Brain (organoid and tissue), 16 donors: ENCODE measurements at places on chromosomes 16 and 17. TPM values are rescaled to one million over a fixed set of nuclear protein-coding genes. Genes with fewer than 3 reads are reported as not detected.

- no peak for DNase-seq
These were observed 46.3 kb downstream of the PRKCA start for GRCh38 chr17:66348584-66349165.

- no peak for DNase-seq
These were observed 555.0 kb upstream of the GOT2 start for GRCh38 chr16:59289151-59289550.

Gene GPR139
- polyA plus RNA-seq: 0.41 TPM

Gene IGFALS
- polyA plus RNA-seq: not detected

DNA sequence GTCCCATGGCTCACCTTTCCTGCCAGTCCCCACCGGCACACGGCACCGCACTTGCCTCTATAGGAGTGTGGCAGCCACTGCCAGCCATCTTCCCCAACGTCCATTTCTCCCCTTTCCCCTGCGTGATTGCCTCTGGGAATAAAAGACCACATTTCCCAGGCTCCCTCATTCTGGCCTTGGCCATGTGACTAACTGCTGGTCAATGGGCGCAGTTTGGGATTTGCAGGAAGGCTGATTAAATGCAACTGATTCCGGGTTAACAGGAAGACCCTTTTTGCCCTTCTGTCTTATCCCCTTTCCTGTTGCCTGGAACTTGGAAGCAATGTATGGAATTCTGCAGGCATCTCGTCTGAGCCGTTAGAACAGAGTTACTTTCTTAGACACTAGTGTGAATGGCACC, 3.0 kb downstream of the BTBD17 start:
- no peak for DNase-seq

GRCh38 chr17:58970609-58971450, 135.8 kb downstream of the TRIM37 start:
- peak; percentile 81 for DNase-seq

DNA sequence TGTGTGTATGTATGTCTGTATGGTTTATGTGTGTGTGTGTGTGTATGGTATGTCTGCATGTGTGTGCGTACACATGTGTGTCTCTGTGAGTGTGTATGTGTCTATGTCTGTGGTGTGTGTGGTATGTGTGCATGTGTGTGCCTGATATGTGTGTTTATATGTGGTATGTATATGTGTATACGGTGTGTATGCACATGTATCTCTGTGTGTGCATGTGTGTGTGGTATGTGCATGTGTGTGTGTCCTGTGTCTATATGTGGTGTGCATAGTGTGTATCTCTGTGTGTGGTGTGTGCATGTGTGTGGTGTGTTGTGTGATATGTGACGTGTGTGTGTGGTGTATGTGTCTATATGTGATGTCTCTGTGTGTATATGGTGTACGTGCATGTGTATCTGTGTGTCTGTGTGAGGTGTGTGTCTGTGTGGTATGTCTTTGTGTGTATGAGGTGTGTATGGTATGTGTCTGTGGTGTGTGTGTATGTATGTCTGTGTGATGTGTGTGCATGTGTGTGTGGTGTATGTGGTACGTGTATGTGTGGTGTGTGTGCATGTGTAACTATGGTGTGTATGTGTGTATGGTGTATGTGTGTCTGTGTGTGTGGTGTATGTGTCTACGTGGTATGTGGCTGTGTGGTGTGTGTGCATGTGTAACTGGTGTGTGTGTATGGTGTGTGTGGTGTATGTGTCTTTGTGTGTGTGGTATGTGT, 164.3 kb upstream of the PLCG2 start:
- DNase-seq: no peak

DNA sequence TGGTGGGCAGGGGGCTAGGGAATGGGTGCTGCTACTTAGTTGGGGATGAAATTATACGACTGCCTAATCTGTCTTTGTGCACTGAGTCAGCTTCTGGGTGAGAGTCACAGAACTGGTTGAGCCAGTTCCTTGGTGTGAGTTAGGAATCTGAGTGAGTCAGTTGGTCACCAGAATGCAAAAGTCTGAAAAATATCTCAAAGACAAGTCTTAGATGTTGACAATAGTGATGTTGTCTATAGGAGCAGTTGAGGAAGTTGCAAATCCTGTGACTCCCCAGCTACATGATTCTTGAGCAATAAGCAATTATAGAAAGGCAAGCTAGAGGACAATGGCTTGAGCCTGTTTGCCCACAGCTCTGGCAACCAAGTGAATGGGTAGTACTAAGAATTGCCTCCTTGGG, 399.2 kb downstream of the CNTNAP4 start:
- no peak for DNase-seq

- DNase-seq: no peak
These were observed 18.4 kb upstream of the STAC2 start for GRCh38 chr17:39244016-39244599.

Gene C1QTNF8
- polyA plus RNA-seq: not detected

DNA sequence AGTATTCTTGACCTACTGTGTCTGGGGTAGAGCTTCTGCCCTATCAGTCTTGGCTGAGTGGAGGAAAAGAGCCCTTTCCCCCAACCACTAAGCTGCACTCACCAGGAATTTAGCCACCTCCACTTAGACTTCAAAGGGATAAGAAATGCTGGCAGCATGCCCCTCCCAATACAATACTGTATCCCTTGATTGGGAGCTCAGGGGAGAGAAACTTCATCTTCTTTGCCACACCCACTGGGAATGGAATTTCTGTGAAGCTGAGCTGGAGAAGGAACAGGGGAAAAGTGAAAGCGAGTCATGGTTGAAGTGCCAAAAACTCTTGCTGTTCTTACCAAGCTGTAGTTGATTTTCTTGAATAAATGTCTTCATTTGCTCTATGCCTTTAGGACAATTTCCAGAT, 68.8 kb downstream of the CEP112 start:
- peak; percentile 7 for DNase-seq

DNA sequence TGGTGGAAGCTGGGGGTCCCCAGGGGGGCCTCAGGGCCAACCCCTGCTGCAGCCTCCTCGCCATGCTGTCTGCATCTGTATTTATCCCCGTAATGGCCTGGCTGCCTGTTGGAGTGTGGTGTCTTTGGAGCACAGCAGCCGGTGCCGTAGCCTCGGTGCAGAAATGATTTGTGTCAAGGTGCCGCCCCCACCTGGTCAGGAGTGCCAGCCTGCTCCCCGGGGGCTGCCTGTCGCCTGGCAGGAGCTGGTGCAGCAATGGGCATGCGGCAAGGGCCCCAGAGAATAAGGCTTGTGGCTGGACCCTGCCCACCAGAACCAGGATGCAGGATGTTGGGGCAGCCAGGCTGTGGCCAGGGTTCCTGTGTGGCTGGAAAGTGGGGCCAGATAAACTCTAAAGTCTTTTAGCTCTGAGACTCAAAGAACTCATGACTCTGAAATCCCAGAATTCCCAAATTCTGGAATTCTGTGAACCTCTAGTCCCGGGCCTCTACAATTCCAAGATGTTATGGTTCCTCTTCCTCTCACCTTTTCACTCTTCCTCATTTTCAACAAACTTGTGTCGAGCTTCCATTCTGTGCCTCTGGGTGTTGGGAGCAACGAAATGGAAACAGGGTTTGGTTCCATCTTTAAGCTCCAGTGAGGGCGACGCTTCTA, 5.9 kb downstream of the CPNE2 start:
- DNase-seq: no peak

- no peak for DNase-seq
These were observed 47.4 kb upstream of the ZFHX3 start for GRCh38 chr16:73095142-73095820.

Gene WDR81
- polyA plus RNA-seq: 12.5 TPM

DNA sequence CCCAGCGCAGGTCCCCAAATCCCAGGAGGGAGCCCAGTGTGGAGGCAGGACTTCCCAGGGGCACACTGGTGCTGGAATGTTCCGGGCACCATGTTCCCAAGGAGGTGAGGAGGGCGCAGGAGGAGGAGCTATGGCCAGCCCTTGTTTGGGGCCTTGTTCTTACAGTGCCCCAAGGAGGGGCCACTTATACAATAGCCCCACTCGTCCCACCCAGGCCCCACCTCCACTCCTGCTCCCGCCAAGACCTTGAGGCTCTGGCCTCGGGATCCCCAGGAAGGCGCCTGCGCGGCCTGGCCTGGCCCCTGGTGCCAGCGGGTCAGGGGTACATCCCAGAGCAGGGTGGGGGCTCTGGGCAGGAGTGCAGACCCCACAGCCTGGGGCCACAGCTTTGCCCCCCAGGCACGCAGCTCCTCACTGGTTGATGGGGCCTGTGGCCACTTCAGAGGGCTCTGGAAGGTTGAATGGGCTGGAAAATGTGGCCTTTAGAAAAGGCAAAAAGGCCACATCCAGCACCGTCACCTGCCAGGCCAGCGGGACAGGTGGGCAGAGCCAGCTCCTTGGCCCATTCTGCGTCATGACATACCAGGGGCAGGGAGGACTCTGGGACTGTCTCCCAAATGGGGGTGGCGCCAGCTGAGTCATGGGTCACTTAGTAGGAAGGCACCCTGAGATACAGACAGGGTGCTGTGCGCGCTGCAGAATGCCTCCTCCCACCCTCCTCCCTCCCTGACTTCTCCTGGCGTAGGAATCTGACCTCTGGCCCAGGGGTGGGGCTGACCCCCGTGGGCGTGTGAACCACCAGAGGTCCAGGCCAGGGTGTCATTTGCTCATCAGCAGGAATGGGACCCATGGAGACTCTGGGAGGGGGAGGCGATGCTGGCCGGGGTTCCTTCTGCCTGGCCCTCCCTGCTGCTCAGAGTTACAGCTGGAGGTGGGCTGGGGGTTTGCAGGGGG, 32.3 kb upstream of the PVALEF start:
- no peak for DNase-seq

Gene TMEM107
- polyA plus RNA-seq: 47.2 TPM

DNA sequence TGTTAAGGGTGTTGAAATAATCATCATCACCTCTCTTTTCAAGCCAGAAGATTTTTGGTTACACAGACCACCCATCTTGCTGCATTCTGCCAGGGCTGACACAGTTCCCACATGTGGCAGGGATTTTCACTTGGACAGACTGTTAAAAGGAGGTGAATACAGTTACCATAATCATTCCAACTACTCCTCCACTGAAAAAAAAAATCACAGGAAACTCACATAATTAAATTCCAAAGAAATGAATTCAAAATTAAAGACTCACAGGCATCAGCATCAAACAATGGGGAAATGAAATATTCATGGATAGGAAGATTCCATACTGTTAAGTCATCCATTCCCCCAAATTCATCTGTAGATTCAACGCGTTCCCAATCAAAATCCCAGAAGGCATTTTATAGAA, 209.4 kb downstream of the MRTFB start:
- DNase-seq: peak; percentile 17

Gene SLFN14
- not detected for polyA plus RNA-seq

GRCh38 chr17:16214190-16215001, 938 bp downstream of the NCOR1 start:
- peak; percentile 39 for DNase-seq

- DNase-seq: no peak
These were observed 9.2 kb upstream of the SERPINF1 start for GRCh38 chr17:1752425-1753262.

GRCh38 chr17:57317079-57317478, 60.8 kb downstream of the MSI2 start:
- no peak for DNase-seq

Gene CD300LG
- not detected for polyA plus RNA-seq

Gene SBK1
- polyA plus RNA-seq: 80.1 TPM

DNA sequence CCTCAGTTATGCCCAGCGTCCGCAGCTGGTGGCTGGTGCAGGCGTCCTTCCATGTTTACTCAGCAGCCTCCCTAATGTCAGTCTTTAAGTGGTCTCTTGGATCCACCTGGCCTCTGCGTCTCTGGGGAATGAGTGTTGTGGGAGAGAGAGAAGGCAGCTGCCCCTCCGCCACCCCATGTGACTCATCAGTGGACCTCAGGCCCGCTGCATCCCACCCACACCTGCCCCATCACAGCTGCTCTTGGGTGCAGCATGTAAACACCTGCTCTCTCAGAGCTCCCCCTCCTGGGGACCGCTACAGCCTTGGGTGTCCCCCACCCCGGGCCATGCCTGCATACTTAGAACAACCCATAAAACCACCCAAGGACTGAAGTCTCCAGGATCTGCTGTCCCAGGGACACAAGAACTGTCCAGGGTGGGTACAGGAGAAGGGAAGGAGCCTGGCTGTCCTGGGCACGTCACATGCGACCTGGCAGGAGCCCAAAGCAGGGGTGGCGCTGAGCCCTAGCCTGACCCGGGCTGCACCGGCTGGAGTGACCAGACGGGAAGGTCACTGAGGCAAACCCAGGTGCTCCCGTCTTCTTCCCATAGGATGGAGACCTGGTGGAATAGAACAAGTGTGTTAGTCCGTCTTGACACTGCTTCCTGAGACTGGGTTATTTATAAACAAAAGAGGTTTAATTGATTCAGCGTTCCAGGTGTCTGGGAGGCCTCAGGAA, 4.2 kb downstream of the C16orf90 start:
- no peak for DNase-seq

DNA sequence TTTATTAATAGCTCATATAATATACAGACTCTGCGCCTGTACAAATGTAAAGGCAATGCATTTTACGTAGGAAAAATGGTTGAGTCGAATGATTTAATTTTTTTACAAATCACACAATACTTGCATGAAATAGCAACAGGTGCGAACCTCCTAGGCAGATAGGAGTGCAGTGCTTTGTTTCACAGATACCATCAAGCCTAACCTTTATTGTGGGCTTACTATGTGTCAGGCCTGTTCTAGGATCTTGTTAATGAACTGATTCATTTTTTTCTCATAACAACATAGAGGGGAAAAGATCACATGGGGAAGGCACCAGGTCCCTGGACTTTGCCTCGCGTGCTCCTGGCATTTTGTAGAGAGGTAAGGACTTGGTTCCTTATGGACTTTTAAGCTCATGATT, 107.8 kb downstream of the PRKCB start:
- DNase-seq: no peak

Gene KCNG4
- polyA plus RNA-seq: not detected

- DNase-seq: no peak
These were observed 352.6 kb downstream of the WWOX start for GRCh38 chr16:78452025-78452555.

GRCh38 chr16:66204756-66205155, 161.7 kb upstream of the CDH5 start:
- no peak for DNase-seq

GRCh38 chr16:24308200-24308599, 52.1 kb downstream of the CACNG3 start:
- no peak for DNase-seq

Gene CDH15
- not detected for polyA plus RNA-seq

Gene ATP2A3
- polyA plus RNA-seq: 160 TPM

GRCh38 chr16:84932681-84933080, 78.7 kb downstream of the ZDHHC7 start:
- DNase-seq: no peak

GRCh38 chr16:74607962-74608356, 1.0 kb upstream of the GLG1 start:
- no peak for DNase-seq

Gene CCL8
- polyA plus RNA-seq: not detected
